RCC 7860 (cell line): ENCODE measurements at places on chromosomes 11 and 22.
A peak's percentile ranks its signal among the peaks of the same experiment; 100 is the strongest.

- no peak for DNase-seq
These were observed 54.9 kb upstream of the TSKU start for GRCh38 chr11:76728227-76728626.

GRCh38 chr11:76637491-76638269 lies 32.9 kb downstream of the LRRC32 start:
- no peak for DNase-seq

GRCh38 chr11:120952461-120953434 lies 71.2 kb upstream of the TBCEL start:
- peak; percentile 51 for DNase-seq

DNA sequence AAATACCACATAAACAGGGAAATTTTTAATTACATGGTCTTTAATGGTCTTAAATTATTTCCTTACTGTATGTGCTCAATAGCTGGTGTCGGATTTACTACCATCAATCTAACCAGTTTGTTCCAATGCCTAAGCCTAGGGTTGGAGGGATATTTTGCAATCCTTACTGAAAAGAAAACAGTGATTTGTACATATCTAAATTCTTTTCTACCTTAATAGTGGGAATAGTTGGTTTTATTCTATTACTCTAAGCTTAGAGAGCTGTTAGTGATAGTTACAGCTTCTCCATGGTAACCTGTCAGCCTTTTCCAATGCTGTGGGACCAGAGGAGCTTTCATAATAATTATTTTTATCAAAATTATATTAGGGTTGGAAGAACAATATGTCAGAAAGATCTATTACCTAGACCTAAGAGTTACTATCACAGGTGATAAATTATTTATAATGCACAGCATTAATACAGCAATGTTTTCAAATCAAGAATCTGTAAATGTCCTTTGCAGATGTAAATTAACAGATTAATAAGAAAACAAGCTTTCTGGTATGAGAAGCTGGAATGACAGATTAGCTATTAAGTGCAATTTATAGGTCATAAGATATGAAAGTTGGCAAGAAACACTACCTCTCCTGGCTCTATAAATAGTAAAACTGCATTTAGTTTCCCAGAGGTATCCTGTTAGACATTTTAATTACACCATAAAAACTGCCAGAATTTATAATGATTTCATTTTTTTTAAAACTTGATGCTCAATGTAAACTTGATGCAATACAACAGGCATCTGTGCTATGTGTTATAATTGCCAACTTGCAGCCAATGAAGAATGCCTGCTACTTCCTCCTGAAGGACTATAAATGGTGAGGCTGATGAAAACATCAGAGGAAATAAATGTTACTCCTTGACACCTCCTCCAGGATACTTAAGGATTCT lies 262.0 kb upstream of the PITPNB start:
- no peak for DNase-seq

GRCh38 chr11:16000065-16000464 lies 356.3 kb downstream of the SOX6 start:
- DNase-seq: no peak

- no peak for DNase-seq
These were observed 73.0 kb upstream of the SLC22A12 start for GRCh38 chr11:64517992-64518391.
